ENCODE measurements at places on chromosomes 12 and 14.

DNA sequence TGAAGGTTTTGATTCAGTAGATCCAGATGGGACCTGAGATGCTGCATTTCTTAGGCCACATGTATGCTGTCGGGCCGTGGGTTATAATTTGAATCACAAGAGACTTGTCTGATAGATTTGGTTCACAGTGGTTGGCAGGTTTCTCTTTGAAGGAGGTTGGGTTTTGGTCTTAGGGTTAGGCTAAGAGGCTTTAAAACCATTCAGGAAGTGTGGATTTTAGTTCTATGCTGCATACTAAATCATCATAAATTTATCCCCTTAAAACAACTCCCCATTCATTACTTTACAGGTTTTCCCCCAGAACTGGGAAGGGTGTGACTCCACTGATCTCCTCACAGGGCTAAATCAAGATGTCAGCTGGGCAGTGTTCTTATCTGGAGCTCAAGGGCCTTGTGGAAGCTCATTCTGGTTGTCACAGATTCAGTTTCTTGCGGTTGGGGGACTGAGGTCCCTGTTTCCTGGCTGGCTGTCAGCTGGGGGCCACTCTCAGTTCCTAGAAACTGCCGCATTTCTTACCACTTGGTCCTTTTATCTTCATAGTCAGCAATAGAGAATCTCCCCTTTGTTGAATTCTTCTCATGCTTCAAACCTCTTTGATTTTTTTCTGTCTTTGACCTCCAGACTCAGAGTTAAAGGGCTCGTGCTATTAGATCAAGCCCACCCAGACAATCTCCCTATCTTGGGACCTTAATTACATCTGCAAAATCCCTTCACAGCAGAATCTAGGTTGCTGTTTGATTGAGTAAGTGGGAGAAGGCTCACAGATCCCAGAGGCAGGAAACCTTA, 20.6 kb upstream of the PCNX1 start:
- no peak for DNase-seq

DNA sequence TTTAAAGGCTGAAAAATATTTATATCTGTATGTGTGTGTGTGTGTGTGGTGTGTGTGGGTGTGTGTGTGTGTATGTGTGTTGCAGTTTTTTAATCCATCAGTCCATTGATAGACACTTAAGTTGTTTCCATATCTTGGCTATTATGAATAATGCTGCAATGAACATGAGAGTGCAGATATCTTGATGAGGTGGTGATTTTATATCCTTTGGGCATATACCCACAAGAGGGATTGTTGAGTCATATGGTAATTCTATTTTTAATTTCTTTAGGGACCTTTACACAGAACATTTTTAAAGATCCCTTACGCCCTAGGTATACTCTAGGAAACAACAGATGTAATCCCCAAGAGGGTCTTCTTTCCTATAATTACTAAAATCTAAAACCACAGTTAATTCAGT, 154.5 kb upstream of the CLEC14A start:
- DNase-seq, result no peak

- DNase-seq, result no peak
Measured at GRCh38 chr12:8698879-8699278, 1.1 kb downstream of the RIMKLB start.

- no peak for DNase-seq
Measured at GRCh38 chr12:122031342-122032216, 9.9 kb downstream of the BCL7A start.

DNA sequence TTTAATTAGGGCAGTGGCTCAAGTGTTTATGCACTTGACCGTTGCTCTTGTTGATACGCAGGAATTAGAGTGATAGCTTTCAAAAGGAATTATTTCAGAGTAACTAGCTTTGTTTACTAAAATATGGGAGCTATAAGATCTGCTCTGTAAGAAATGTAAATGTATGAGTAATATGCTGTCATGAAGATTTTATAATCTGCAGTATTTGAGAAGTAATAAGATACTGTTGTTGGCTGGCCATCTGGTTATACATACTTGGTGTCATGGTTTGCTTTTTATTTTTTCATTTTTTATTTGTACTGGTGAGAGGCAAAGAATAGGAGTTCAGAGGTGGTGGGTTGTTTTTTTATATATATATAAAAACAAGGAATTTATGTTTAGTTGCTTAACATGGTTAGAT, 58.5 kb downstream of the PLXNC1 start:
- no peak for DNase-seq

DNA sequence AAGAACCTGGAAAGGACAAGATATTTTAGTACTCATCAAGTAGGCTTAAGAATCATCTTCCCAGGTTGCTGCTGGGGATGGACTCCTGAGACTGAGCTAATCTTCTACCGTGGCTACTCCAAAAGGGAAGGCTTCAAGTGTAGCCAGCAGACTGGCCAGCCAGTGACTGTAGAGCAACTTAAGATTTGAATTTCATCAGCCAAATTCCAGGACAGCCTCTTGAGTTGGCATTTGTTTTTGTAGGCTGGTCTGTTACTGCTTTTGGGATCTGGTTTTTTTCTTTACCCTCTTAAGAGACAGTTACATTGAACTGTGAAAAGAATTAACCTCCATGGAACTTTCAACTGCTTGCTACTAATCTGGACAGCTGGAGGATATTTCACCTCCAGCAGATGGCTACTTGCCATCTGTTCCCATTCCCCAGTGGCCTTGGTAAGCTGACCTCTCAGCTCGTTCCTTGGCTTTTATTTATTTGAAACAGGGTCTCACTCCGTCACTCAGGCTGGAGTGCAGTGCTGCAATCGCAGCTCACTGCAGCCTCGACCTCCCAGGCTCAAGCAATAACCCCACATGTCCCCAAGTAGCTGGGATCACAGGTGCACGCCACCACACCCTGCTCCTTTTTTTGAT, 20.7 kb downstream of the VTI1B start:
- DNase-seq, result no peak

DNA sequence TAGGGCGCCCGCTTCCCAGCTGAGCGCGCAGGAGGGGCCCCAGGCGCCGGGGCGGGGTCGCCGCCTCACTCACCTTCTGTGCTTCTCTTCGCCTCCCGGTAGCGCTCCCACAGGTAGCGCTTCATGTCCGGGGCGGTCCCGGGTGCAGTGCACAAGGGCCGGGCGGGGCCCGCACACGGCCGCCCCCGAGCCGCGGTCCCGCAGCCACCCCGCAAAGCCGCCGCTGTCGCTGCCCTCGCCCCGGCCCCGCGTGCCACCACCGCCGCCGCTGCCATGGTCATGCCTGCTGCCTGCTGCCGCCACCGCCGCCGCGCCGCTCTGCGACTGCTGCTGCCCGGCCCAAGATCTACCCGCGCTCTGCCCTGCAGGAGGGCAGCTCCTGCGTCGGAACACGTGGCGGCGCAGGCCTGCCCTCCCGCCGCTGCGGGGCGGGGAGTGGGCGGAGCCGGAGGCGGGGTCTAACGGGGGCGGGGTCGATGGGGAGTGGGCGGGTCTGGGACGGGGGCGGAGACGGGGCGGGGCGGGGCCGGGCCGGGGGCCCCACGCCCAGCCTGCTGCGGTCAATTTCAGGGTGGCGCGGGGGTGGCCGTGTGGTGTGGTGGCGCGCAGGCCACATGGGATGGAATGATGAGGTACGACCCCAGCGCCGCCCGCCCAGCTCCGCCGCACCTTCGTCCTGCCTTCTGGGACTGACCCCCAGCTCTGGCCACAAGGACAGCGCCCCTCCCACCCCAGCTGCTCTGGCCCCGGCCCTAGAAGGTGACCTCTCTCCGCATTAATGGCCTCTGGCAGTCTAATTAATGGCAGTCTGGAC, at the start of gene NT5DC3:
TSS of gene NT5DC3 (minus strand) at position 359 of the 814 bp plus-strand sequence. CDS start at position 281, 78 bp downstream.
- peak; percentile 26 for DNase-seq

- DNase-seq, result no peak
Measured at GRCh38 chr14:100887728-100888335, 15.7 kb downstream of the RTL1 start.

DNA sequence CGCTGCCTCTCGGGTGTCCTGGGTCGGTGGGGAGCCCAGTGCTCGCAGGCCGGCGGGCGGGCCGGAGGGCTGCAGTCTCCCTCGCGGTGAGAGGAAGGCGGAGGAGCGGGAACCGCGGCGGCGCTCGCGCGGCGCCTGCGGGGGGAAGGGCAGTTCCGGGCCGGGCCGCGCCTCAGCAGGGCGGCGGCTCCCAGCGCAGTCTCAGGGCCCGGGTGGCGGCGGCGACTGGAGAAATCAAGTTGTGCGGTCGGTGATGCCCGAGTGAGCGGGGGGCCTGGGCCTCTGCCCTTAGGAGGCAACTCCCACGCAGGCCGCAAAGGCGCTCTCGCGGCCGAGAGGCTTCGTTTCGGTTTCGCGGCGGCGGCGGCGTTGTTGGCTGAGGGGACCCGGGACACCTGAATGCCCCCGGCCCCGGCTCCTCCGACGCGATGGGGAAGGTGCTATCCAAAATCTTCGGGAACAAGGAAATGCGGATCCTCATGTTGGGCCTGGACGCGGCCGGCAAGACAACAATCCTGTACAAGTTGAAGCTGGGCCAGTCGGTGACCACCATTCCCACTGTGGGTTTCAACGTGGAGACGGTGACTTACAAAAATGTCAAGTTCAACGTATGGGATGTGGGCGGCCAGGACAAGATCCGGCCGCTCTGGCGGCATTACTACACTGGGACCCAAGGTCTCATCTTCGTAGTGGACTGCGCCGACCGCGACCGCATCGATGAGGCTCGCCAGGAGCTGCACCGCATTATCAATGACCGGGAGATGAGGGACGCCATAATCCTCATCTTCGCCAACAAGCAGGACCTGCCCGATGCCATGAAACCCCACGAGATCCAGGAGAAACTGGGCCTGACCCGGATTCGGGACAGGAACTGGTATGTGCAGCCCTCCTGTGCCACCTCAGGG, 679 bp downstream of the ARF6 start:
- DNase-seq, result no peak

DNA sequence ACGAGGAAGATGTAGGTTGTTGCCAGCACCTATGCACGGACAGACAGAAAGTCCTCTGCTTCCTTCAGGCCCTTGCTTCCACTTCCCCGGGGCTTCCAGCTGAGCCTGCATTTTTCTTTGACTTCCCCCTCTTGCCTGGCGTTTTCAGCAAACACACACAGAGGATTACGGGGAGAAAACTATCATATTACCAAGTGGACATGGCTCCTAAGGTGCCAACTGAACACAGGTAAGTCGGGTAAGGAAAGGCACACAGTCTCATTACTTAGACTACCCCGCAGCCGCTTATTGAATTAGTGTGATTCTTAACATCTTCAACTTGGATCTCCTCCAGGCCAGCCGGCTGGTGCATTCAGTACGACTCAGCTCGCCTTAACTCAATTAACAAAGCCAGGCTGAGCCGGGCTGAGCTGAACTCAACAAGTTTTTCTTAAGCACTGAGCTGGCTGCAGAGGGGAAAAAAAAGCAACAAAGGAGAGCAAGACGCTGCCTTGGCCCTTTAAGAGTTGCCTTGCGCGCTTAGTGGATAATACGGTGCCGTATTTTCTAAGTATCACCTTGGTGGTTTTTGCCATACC, 19.2 kb upstream of the MAP1LC3B2 start:
- DNase-seq, result no peak

DNA sequence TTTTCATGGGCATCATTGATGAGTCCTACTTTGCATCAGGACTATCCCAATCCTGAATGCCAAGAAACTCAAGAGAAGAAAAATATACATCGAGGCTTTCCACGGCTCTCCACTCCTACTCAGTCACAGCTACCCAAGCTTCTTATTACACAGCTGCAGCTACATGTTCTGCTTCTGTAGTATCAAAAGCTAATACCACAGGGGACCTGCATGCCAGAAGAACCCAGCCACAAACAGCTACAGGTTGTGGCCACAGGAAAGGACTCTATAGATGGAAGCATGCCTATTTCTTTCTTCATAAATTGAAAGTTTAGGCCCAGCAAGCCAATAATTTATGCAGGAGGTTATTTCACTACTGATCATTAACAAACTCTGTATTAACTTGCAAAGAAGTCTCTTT, 209.7 kb upstream of the EGLN3 start:
- DNase-seq, result no peak

- no peak for DNase-seq
Measured at GRCh38 chr14:104724407-104724980, 465 bp downstream of the ADSS1 start.

- no peak for DNase-seq
Measured at GRCh38 chr14:101859958-101860357, 98.4 kb downstream of the PPP2R5C start.

GRCh38 chr12:20345866-20346265, 22.5 kb upstream of the PDE3A start:
- no peak for DNase-seq

DNA sequence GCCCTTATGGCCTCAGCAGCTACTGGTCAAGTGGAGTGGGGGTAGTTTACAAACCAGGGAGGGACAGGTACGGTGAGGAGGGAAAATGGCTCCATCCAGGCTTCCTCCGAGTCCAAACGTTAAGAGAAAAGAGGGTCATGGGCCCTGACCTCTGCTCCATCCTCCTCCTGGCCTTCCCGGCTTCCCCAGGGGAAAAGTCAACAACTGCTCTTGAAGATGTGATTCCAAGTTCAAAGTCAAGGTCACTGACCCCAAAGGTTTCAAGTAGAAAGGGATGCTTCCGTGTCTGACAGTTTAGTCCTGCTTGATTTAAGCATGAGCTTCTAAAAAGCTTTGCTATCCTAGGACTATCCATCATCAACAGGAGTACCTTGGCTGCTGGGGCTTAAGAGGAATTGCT, 28.5 kb downstream of the CCDC88C start:
- no peak for DNase-seq

- no peak for DNase-seq
Measured at GRCh38 chr14:71449316-71450055, 482.7 kb upstream of the RGS6 start.

- DNase-seq, result no peak
Measured at GRCh38 chr12:52454411-52455201, 2.7 kb upstream of the KRT6B start.

DNA sequence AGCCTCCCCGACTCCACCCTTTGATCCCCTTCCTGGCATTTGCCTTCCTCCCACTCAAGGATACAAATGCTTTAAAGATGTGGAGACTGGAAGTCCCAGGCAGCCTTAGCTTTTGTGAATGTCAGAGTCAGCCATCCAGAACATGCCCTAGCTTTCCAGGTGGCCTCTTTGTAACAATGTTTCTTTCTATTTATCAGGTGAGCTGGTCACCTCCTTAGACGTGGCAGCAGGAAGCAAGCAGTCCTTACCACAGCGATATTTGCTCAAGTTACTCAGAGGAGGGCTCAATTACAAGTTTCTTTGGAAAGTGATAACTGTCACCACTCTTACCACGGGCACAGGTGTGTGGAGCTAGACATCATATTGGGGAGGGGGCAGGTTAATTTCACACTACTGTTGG, 4.9 kb downstream of the GALNT6 start:
- DNase-seq, result no peak

GRCh38 chr14:75519826-75520728, 2.2 kb upstream of the BATF start:
- no peak for DNase-seq

DNA sequence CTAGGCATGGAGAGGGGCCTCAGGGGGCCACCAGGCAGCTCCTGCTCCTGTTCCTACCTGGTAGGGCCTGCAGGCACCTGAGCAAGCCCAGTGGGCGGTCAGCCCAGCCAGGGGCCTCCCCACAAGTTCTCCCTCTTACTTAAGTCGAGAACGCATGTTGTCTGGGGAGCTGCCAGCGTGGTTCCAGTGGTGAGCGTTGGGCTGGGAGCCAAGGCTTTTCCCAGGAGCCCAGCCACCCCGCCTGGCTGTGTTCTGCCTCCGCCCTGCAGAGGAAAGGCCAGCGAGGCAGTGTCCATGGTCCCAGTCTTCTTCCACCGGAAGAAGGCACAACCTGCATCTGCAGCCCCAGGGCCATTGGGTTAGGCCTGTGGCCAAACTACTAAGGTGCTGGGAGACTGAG, 1.4 kb downstream of the C14orf180 start:
- DNase-seq, result no peak

Data from cortex of kidney (tissue), 1 donor.